Activated gamma-delta T cell treated with Interleukin-2 at 50 U/mL for 16 hours (primary cell): ENCODE measurements at places on chromosomes 6 and 20.

DNA sequence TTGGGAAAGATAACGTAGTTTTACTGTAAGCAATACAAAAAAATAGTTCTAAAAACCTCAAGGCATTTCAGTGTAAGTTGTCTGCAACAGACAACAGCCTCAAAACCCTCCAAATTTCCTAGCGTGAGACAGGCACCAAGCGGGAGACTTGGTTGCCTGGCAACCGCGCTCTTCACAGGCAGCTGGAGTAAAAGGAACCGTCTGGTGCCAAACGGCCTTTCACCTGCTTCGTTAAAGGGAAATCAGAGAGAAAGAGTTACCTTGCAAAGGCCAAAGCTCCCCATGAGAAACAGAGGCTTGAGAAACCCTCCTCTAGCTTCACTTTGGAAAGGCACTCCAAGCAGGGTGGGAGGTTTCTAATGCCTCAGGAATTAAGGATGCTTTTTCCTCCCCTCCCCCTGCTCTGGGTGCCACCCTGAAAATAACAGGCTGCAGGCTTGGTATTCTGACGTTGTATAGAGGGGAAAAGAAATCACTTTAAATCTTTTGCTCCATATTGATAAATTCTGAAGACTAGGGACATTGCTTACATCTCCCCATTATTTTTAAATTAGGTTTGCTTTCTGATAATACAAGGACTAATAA, 129.7 kb upstream of the UFL1 start:
- DNase-seq, result no peak

DNA sequence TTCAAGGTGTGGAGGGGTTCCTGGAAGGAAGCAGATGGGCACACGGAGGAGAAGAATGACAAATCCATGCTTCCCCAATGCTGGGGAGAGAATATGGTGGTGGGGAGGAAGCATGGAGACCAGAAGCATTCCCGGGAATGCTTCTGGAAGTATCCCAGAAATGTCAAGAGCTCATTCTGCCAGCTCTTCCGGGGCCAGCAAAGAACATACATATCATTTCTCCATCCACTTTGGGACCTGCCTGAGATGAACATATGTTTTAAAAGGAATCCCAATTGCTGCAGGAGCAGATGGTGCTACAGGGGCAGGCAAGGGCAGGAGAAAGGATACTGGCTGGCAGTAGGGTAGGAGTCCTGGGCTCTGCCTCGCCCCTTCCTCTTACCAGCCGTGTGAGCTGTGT, 37.9 kb upstream of the CCDC167 start:
- DNase-seq, result no peak

DNA sequence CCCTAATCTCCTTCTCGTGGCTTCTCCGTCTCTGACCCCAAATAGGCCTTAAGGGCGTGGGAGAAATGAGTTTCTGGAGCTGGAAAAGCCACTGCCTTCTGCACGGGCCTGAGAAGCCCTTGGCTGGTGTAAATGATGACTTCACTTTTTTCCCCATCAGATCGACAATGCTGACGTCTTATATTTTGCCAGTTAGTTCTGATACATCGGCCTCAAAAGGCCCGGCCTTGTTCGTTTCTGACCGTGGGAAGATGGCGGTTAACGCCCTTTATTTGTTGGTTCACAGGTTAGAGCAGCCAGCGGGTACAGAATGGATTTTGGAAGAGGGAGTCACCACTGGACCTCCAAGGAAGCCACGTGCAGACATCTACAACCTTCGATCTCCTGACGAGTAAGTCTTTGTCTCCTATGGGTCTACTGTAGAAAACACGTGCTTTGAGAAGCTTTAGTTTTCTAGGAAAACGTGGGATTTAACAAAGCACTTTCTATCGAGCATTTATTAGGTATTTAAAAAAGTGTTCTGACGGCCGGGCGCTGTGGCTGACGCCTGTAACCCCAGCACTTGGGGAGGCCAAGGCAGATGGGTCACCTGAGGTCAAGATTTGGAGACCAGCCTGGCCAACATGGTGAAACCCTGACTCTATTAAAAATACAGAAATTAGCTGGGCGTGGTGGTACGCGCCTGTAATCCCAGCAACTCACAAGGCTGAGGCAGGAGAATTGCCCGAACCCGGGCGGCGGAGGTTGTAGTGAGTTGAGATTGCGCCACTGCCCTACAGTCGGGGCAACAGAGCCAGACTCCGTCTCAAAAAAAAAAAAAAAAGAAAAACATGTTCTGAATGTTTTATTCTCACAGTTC, 1.2 kb upstream of the ZNFX1 start:
- DNase-seq, result peak; percentile 17

DNA sequence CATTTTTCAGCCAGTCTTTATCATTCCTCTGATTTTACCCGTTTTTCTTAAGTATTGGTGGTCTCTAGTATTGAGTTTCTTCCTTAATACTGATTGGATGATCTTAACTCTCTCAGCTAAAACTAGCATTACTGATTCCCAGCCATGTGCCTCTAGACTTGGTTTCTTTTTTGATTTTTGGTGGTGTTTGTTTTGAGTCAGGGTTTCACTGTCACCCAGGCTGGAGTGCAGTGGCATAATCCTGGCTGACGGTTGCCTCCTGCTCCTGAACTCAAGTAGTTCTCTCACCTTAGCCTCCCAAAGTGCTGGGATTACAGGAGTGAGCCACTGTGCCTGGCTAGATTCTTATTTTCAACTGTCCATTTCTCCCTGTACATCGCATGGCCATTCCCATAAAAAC, 24.9 kb downstream of the DPPA5 start:
- DNase-seq, result no peak

GRCh38 chr6:81909981-81910900, 157.8 kb upstream of the TENT5A start:
- DNase-seq, result no peak

DNA sequence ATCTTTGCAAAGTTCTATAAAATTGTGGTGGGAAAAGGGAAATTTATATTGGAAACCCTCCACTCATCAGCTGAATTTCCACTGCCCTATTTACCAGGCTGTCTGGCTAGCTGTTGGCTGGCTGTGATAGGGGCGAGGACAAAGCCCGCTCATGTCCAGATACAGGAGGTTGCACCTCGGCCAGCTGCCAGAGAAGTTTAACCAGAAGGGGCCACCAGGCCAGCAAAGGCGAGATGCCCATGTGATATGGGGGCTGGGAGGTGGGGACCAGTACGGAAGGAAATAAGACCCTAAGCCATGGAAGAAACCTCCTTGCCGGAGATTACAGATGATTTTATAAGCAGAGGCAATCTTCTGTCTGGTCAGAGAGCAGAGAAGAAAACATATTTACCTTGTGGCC, 143.8 kb downstream of the FNDC1 start:
- DNase-seq, result no peak
